ENCODE measurements at places on chromosomes 6 and 20.

- no peak for DNase-seq
Observed at GRCh38 chr20:32962053-32962452, 42.2 kb downstream of the SUN5 start.

DNA sequence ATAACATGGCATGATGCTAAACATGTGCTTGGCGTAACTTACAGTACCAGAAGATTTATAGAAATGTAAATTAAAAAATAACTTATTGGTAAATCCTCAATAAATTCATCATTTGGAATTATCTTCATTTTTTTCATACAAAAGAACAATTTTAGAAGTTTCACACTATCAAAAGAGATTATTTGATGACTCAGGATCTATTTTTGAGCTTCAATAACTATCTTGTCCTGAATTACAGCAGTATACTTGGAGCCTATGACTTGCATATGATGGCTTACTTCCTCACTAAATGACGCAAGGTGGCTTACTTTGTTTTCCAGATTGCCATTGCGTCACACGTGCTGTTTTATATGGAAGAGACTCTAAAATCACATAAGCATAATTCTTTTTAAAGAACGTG is 49.2 kb downstream of the KHDRBS2 start:
- no peak for DNase-seq

DNA sequence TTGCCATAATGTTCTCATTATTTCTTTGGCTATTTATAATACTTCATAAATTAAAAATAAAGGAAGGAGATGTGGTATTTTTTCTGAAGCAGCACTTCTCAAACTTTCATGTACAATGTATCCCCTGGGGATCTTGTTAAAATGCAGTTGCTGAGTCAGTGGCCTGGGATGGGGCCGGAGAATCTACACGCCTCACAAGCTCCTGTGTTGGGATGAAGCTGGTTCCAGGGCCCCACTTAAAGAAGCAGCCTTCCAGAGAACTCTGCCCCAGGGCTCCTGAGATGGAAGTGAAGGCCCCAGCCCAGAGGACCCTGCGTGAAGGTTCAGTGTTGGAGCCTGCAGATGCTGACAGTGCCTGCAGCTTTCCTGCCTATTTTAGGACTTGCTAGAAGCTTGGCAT is 40.1 kb upstream of the SLC23A2 start:
- DNase-seq, result no peak

- no peak for DNase-seq
Observed at GRCh38 chr20:11063444-11063843, 389.6 kb upstream of the JAG1 start.

DNA sequence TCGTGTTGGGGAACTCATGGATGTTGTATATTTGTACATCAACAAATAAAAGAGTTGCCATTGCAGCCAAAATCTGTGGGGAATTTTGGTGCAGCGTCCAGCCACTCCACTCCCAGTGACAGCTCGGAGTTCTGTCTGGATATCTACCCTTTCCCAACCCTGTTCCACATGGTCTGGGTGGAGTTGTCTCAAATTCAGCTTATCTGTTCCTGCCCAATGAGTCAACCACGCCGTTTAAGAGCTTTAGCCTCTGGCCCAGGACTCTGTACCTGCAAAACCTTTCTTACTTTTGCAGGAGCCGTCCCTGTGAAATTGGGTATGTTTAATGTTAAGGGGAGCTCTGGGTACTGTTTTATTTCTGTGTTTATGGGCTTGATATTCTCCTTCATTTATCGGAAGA is 33.9 kb upstream of the OVOL2 start:
- no peak for DNase-seq

- no peak for DNase-seq
Observed at GRCh38 chr6:130115036-130115435, 96.7 kb downstream of the L3MBTL3 start.

DNA sequence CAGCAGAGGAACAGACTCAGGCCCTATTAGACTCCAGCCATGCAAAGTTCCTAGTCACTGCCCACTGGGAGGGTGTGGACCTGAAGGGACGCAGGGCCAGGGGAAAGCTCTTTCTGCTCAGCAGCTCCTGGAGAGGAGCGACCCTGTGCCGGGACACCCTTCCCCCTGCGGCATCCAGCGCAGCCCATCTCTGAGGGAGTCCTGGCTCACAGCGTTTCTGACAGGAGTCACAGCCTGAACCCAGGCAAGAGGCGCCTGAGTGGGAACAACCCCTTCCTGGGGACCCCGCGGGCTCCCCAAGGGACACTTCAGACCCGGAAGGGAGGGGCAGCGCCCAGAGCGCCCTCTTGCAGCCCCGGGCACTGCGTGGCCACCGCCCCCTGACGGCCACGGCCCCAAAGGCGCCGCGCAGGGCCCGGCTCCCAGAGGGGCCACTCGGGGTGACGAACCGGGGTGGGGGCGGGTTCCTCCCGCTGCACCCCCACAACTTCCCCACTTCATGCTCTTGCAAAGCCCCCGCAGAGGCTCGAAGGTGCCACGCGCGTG is 862 bp downstream of the UCKL1 start:
- peak; percentile 41 for DNase-seq

- no peak for DNase-seq
Observed at GRCh38 chr6:101818051-101818450, 424.5 kb downstream of the GRIK2 start.
